Stimulated activated CD8-positive, alpha-beta memory T cell treated with anti-CD3 and anti-CD28 coated beads, Interleukin-2, amount 100 ng/mL, for 1 hour (primary cell): ENCODE measurements at places on chromosomes 1 and 21.

DNA sequence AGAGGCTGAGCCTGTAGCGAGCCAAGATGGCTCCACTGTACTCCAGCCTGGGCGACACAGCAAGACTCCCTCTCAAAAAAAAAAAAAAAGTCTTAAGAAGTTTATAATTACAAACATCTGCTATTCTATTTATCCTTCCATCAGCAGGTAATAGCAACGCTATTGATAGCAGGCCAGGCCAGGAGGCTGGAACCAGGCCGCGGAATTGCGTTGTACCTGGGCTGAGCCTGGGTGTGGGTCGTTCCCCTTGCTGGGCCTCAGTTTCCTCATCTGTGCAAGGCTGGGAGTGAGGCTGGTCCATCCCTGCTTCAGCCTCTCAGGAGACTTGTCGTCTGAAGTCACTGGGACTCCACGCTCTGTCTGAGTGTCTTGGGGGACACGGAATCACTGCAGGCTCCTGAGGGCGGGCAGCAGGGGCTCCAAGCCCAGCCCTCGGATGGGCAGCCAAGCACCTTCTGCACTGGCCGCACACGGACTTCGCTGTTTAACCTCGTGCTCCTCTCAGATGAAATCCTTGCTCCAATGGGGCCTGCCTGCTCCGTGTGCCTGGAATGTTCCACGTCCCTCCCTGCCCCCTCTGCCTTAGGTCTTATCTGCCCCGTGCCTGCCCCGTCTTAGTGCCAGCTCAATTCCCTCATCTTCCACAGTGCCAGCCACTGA, 103.9 kb upstream of the C1orf174 start:
- no peak for DNase-seq

DNA sequence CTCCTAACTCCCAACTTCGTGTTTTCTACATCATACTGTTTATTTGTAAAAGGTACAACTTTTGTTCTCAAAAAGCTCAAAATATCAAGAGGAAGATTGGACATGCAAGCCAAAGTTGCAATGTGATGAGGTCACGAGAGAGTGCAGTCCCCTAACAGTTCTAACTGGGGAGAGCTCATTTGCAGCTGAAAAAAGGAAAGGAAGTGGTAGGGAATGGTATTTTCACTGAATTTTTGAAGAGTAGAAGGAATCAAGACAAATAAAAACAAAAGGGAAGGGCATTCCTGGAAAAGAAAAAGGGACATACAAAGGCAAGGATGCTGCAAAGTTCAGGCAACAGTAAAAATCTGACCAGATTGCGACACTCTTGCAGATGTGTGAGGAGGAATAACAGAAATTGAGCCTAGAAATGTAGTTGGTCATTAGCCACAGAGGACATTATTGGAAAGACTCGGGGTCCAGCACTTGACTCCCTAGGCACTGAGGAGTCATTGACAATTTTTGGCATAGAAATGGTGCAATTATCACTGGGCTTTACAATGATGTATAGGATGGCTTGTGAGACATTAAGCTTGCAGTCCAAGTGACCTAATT, 67.9 kb downstream of the TBX15 start:
- DNase-seq, result no peak

- no peak for DNase-seq
Observed at GRCh38 chr1:54227891-54228310, 27.9 kb downstream of the MRPL37 start.

GRCh38 chr1:204651843-204652421, 33.6 kb downstream of the LRRN2 start:
- DNase-seq, result no peak

DNA sequence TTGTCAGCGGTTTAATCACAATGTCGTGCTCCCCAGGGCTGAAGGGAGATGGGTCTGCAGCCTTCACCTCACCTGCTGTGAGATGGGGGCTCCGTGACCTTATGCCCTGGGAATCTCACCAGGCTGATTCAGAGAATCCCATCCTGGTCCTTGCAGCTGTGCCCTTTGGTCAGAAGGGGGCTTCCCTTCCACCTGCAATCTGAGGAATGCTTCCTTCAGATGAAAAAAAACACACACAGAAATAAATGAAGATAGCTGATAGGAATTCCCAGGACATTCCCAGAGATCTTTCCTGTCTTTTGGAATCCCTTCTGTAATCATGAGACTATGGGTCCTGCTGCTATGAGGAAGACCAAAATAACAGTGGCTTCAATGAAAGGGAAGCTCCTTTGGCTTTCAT, 127.0 kb upstream of the VAMP3 start:
- no peak for DNase-seq

DNA sequence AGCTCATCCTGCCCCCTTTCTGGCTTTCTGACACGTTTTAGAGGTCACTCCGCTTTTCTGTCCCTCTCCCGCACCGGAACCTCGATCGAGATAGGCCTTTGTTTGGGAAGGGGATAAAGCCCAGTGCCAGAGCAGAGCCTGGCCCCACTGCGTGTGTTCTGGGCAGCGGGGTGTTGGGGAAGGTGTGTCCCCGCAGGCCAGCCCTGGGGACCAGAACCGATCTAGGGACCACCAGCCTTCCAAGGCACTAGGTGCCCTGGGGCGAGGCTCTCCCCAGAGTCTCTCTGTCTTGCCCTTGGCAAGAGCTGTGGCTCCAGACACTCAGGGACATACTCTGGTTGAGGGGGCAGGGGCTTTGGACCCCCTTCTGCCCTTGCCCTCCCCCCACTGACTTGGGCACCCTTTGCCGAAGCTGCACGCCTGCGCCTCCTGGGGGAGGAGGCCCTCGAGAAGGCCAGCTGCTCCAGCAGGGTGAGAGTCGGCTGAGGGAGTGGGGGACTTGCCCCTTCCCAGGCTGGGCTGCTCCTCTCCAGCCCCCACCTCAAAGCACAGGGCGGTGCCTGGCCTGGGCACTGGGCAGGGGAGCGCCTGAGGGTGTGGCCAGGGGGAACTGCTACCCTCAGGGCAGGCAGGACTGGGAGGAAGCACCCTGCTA, 16.4 kb downstream of the PRXL2B start:
- DNase-seq, result no peak

DNA sequence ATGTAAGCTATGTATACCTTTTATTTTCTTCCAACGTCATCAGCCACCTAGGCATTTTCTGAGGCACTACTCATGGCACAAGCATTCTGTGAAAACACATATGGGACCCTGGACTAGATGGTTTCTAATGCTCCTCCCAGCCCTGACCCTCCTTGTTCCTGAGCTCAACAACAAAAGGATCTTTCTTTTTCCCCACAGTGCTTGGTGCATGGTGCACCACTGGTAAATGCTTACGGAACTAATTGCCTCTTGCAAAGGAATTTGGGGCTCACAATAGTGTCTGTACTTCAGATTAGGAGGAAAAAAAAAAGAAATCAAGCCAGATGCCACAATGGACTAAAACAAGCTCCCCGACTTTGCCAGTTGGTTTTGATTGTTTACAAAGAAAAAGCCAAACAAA, 390.5 kb downstream of the PLPP3 start:
- DNase-seq, result no peak

- no peak for DNase-seq
Observed at GRCh38 chr1:7375781-7376660, 395.1 kb upstream of the VAMP3 start.

GRCh38 chr1:48777219-48777895, 666 bp upstream of the BEND5 start:
- DNase-seq, result no peak

- no peak for DNase-seq
Observed at GRCh38 chr1:151653397-151653796, 41.5 kb downstream of the SNX27 start.

- DNase-seq, result no peak
Observed at GRCh38 chr1:87766737-87767136, 438.1 kb downstream of the LMO4 start.

DNA sequence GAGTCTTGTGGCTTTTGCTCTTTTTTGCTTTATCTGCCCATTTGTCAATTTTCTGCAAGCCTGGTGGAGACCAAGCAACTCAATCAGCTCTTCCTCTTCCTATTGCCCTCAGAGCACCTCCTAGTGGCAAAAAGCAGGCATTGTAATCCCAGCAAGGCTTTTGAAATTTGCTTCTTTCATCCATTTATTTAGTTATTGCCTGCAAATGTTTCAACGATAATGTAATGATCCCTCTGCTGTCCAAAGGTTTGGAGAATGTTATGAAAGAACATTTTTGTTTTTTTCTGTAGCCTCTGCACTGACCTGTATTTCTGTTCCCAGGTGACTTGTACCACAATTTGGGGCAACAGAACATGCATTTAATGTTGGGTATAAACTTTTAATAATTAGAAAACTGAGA, 127.8 kb downstream of the GABPA start:
- no peak for DNase-seq

- DNase-seq, result no peak
Observed at GRCh38 chr1:217564833-217565232, 66.1 kb downstream of the GPATCH2 start.

DNA sequence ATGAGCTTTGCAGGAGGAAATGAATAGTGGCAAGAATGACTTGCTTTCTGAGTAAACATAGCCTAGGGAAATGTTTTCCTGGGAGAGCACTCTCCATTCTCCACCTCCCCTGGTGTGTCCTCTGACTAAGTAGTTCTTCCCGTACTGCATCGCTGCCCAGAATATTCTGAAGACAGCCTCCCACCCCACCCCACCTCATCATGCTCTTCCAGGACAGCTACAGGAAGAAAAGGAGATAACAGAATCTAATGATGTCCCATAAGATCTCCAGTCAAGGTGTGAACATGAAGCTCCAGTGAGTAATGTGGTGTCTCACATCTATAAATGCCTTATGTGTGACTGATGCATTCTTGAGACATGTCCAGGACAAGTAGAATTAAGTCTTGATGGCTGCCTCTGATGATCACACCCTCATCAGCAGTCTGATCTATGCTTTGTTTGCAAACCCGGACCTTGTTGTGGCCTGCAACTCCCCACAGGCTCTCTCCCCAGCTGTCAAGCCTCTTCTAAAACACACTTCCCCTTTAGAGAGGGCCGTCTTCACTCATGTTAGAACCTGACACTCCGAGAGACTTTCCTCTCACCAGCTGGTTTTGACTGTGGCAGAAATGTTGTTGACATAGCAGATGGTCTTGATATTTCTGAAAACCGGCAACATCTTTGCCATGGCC, 183.0 kb downstream of the CYYR1 start:
- DNase-seq, result no peak

GRCh38 chr1:225201447-225201846, 226.4 kb downstream of the LBR start:
- no peak for DNase-seq

- DNase-seq, result no peak
Observed at GRCh38 chr1:17717594-17718535, 37.3 kb upstream of the ACTL8 start.

GRCh38 chr1:235923466-235924021, 56.8 kb upstream of the LYST start:
- DNase-seq, result no peak

DNA sequence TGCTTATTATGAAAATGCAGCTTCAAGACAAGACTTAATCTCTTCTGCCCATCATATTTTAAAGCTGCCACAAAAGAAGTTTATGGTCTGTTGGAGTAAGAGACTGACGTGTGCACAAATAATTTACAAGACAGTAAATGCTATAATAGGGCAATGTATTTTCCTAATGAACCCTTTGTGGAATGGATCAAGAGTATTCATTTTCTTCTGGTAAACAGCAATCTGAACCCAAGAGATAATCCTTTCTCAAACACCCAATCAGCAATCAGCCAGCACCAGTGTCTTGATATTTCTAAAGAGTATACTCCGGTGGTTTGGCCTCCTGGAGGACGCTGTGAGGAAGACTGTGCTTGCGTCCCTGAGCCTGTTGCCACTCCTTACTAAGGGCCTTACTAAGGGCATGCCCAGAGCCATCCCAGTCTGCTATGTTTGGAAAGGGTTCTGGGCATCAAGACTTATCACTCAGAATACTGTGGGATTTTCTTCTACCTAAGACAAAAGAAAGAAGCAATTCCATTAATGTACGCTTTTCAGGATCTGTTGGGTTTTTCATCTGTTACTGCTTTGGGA, 48.8 kb upstream of the LRRC8D start:
- DNase-seq, result no peak

DNA sequence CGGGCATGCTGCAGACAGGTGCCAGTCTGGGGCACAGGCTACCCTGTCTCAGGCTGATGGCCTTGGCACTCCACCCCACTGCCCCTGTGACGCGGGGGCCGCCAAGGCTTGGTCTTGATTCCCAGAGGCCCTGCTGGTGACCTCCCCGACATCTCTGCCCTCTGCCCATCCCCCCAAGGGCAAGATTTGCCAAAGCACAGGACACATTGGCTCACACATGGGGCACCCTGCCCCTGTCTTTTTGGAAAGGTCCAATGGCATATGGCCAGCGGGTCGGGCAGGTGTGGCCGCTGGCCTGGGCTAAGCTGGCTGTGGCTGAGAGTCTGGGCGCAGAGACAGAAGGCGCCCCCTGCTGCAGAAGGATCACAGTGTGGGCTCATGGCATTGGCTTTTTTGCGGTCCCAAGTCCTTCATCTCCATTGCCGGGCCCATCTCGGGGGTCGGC, 4.6 kb downstream of the MIB2 start:
- DNase-seq, result no peak

DNA sequence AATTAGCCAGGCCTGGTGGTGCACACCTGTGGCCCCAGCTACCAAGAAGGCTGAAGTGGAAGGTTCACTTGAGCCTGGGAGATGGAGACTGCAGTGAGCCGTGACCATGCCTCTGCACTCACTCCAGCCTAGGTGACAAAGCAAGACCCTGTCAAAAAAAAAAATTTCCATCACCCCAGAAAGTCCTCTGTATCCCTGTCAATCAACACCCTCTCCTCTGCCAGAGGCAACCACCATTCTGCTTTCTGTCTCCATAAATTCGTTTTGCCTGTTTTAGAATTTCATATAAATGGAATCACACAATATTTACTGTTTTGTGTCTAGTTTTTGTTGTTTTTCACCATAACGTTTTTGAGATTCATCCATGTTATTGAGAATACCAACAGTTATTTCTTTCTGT, 141.6 kb upstream of the SLC45A1 start:
- no peak for DNase-seq

- no peak for DNase-seq
Observed at GRCh38 chr1:164780111-164780812, 221.3 kb downstream of the PBX1 start.

DNA sequence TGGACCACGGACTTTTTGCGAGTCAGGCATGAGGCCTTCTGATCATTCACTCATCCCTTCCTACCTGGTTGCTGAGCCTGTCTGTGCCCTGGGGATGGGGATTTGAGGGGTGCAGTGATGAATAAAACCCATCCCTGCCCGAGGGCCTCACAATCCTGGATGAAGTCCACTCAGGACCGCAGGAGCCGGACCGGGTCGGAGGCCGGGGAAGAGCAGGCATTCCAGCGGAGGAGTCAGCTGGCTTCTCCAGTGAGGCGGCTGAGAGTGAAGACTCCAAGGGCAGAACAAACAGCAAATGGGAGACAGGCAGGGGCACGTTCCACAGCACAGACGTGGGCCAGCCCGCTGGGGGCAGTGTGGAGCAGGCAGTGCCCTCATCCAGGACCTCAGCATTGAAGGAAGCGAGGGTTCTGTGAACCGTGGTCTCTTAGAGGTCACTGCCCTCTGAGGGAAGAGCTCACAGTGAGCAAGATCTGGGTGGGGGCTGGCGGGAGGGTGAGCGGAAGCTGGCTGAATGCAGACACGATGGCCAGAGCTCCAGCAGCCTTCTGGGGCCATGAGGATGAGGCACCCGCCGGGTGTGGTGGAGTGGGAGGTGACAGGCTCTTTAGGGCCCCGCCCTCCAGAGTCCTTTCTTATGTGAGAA, 10.9 kb upstream of the LRRC3 start:
- no peak for DNase-seq
